ENCODE measurements at places on chromosomes 7 and 10. TPM values are rescaled to one million over a fixed set of nuclear protein-coding genes. Genes with fewer than 3 reads are reported as not detected.

The NUB1 gene
- 53.8 TPM for polyA plus RNA-seq

- no peak for DNase-seq
These were observed 280.8 kb downstream of the ZEB1 start for GRCh38 chr10:31599626-31600504.

DNA sequence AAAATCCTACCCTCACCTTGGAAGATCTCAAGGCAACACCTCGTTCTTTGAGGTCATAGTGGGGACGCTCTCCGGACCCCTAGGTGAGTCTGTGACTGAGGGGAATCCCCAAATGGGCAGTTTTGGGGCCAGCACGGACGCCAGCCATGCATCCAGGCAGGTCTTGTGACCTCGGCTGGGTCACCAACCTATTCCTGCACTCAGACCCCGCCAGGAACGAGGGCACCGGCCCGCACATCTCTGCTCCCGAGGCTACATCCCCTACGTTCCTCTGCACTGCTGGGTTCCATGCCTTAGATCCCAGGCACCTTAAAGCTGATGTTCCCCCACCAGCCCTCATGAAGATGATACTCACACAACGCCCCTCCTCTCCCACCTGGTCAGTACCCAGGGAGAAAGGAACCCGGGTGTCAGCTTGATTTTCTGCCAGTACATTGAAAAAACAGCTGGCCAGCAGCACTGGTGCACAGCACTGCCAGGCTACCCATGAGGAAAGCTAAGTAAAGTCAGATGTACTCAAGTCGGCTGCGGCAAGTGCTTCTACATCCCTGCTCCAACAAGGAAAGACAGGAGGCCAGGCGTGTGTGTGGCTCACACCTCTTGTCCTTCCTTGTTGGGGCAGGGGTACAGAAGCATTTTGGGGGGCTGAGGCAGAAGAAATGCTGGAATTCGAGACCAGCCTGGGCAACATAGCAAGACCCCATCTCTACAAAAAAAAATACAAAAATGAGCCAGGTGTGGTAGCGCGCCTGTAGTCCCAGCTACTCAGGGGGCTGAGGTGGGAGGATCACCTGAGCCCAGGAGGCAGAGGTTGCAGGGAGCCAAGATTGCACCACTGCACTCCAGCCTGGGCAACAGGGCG, 48.1 kb downstream of the DIP2C start:
- DNase-seq, result no peak

DNA sequence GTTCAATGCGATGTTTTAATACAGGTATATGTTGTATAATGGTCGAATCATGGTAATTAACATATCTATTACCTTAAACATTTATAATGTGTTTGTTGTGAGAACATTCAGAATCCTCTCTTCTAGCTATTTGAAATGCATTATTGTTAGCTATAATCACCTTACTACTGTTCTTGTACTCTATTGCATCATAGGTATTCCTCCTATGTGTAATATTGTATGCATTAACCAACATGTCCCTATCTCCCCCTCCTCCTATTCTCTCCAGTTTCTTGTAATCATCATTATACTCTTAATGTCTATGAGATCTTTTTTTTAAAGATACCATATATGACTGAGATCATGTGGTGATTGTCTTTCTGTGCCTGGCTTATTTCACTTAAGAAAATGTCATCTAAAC, 235.2 kb downstream of the ATRNL1 start:
- DNase-seq, result no peak

All from CD4-positive, CD25-positive, alpha-beta regulatory T cell (primary cell).